ENCODE measurements at places on chromosomes 12 and 14. TPM values are rescaled to one million over a fixed set of nuclear protein-coding genes. Genes with fewer than 3 reads are reported as not detected.

The TMEM30B gene
- total RNA-seq, result 5.0 TPM

The SMAGP gene
- total RNA-seq, result 16.1 TPM

The FBXW8 gene
- 14.9 TPM for total RNA-seq

The SLC2A14 gene
- not detected for total RNA-seq

The LUM gene
- 183 TPM for total RNA-seq

The ALKBH1 gene
- 17.0 TPM for total RNA-seq

DNA sequence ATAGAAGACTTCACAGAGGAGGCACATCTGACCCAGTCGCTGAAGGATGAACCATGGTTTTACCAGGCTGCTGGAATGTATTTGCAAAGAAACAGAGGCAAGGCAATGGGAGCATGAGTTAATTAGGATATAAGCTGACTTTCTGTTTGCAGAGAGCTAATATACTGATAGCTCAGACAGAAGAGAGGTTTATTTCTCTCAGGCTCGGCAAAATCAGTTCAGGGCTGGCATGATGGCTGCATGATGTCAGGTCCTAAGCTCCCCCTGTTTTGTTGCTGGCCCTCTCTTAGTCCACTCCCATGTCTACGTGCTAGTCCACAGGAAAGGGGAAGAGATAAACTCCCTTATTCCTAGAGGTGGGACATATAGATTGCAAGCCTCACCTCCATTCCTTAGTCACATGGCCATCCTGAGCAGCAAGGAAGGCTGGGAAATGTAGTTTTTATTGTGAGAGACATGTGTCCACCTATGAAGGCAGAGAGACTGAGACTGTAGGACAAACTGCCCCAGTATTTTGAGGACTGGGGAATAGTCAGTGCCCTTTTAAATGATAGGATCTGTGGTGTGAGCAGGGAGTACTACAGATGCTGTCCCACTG is 224.5 kb downstream of the VRK1 start:
- no peak for DNase-seq
- H3K27ac ChIP-seq, result no peak overlapping the region
- no peaks in the 10 kb centered on the region for H3K36me3 ChIP-seq

- DNase-seq, result no peak
- H3K36me3 ChIP-seq, result no peaks in the 10 kb centered on the region
- H3K27ac ChIP-seq, result no peak overlapping the region
- H3K4me1 ChIP-seq, result no peaks in the 10 kb centered on the region
- H3K27me3 ChIP-seq, result no peaks in the 10 kb centered on the region
Measured at GRCh38 chr14:58815794-58816193, 178.0 kb downstream of the DACT1 start.

DNA sequence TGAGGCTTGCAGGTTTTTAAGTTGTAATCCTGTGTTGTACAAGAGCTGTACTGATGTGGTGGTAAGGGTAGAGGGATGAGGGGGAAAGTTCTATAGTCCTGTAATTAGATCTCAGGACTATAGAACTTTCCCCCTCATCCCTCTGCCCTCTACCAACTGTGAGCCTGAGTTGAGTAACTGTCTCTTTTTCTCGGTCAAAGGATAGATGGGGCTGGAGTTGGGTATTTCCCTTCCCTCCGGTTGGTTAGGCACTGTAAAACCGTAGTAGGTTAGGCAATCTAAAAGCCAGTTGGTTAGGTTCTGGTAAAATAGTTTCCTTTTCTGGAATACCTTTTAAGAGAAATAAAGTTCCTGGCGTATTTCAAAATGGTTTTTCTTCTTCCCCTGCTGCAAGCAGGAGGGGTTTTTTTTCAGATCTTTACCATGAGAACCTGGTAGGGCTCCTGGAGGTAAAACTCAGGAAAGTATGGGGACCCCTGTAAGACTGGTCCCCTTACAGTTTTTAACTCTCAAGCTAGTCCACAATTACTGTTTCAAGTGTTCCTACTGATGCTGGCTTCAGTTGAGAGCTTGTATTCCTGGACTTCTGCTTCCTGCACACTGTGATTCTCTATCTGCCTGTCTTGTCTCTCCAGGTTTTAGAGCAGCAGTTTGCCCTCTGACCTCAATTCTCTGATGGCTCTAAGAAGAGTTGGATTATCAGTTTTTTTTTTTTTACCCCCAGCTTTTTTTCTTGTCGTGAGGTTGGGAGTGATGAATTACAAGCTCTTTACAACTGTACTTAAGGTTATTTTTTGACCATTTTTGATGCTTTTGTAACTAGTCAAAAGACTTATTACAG is 58.7 kb downstream of the FUT8 start:
- H3K27me3 ChIP-seq, result no peaks in the 10 kb centered on the region
- H3K36me3 ChIP-seq, result no peaks in the 10 kb centered on the region
- H3K27ac ChIP-seq, result no peak overlapping the region
- H3K4me1 ChIP-seq, result no peaks in the 10 kb centered on the region

- no peaks in the 10 kb centered on the region for H3K27me3 ChIP-seq
- DNase-seq, result no peak
- H3K4me1 ChIP-seq, result no peaks in the 10 kb centered on the region
- no peak overlapping the region for H3K27ac ChIP-seq
- no peaks in the 10 kb centered on the region for H3K36me3 ChIP-seq
- no peak overlapping the region for H3K4me3 ChIP-seq
Measured at GRCh38 chr12:104524034-104524832, 67.5 kb downstream of the CHST11 start.

DNA sequence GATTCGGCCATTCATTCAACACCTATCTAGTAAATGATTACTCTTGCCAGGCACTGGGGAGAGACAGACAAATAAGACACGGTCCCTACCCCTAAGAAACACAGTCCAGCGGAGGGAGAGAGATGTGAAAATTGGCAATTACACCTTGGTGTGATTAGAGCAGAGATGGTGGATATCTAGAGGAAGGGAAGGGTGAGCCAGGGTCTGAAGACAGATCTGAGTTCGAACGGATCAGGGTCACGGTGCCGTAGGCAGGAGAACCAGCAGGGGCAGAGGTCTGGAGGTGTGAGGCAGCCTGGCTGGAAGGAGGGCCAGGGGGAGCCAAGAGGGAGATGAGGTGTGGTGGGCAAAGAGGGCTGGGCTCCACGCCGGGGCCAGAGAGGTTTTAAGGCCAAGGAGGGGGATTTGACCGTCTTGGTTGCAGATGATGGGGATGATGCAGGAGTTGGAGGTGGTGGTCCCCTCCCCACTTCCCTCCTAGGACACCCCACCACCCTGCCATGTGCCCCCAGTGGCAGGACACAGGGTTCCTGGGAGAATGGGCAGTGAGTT is 27.1 kb downstream of the FAM222A start:
- H3K36me3 ChIP-seq, result no peaks in the 10 kb centered on the region
- H3K27ac ChIP-seq, result no peak overlapping the region
- H3K27me3 ChIP-seq, result no peaks in the 10 kb centered on the region
- no peak overlapping the region for H3K4me3 ChIP-seq
- DNase-seq, result no peak

GRCh38 chr14:100030452-100031153 is 34.6 kb upstream of the EVL start:
- H3K27me3 ChIP-seq, result no peaks in the 10 kb centered on the region
- H3K4me1 ChIP-seq, result peaks cover 11% of the 10 kb centered on the region
- H3K36me3 ChIP-seq, result no peaks in the 10 kb centered on the region
- peak overlapping the region; percentile 82 for H3K27ac ChIP-seq
- no peak overlapping the region for H3K4me3 ChIP-seq

DNA sequence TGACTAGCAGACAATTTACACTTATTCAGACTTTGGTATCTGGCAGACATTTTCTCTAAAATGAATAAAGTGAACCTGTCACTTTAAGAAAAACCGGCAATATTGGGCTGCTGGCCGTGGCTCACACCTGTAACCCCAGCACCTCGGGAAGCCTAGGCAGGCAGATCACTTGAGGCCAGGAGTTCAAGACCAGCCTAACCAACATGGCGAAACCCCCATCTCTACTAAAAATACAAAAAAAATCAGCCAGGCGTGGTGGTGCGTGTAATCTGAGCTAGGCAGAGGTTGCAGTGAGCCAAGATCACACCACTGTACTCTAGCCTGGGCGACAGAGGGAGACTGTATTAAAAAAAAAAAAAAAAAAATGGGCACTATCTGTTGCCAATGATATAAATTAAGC is 11.5 kb downstream of the DUSP16 start:
- H3K27ac ChIP-seq, result no peak overlapping the region
- H3K27me3 ChIP-seq, result no peaks in the 10 kb centered on the region
- H3K4me1 ChIP-seq, result no peaks in the 10 kb centered on the region

GRCh38 chr14:52079239-52079959 is 10.5 kb upstream of the NID2 start:
- no peak for DNase-seq
- no peaks in the 10 kb centered on the region for H3K4me1 ChIP-seq
- no peaks in the 10 kb centered on the region for H3K36me3 ChIP-seq
- no peak overlapping the region for H3K27ac ChIP-seq
- no peaks in the 10 kb centered on the region for H3K27me3 ChIP-seq
- no peak overlapping the region for H3K4me3 ChIP-seq

DNA sequence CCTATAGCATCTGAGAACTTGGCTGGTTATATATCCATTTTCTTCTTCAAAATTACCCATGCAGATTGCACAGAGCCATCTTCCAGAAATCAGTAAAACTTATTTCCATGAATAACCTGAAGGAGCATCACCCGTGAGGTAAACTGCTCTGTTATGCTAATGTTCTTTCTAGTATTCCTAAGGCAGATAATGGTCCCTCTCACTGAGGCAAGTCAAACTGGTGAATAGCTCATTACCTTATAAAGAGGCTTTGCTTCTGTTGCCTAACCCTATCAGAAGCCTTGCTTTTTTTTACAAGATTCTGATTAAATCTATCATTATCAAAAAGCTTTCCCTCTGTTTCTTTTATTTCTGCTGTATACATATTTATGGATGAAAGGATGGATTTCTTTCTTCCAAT is 307.6 kb upstream of the FLRT2 start:
- H3K4me3 ChIP-seq, result no peak overlapping the region
- no peaks in the 10 kb centered on the region for H3K4me1 ChIP-seq
- no peak overlapping the region for H3K27ac ChIP-seq
- DNase-seq, result no peak
- H3K36me3 ChIP-seq, result no peaks in the 10 kb centered on the region
- no peaks in the 10 kb centered on the region for H3K27me3 ChIP-seq

DNA sequence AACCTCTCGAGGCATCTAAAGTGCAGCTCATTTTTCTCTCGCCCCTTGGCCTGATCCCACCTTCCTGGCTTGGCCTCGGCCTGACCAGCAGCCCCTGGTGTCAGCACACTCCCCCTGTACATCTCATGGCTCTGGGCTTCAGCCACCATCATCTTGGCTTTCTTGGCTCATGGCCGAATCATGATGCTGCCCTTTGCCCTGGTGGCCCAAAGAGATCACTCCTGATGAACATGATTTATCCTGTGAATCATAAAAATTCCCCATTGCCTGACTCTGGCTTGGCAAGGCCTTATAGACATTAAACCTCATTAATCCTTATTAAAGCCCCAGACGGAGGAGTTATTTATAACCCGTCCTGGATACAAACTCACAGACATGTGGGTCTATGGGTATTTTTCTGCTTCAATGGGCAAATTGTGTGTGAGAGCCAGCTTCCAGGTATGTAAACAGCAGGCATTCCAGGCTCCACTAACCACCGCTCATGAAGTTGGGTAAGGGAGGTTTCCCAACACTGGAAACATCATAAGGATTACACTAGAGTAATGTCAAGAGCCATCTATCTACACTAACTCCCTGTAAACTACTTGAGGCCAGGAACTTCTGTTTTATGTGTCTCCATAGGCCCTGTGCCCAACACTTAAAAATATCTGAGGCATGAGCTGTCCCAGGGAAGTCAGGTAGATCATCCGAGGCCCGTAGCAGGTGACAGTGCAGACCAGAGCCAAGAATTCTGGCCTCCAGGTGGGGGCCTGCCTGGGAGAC is 171.2 kb downstream of the TTC8 start:
- H3K4me3 ChIP-seq, result no peak overlapping the region
- no peaks in the 10 kb centered on the region for H3K4me1 ChIP-seq
- no peaks in the 10 kb centered on the region for H3K36me3 ChIP-seq

- no peak overlapping the region for H3K4me3 ChIP-seq
- H3K27me3 ChIP-seq, result no peaks in the 10 kb centered on the region
- DNase-seq, result no peak
- H3K36me3 ChIP-seq, result no peaks in the 10 kb centered on the region
- no peak overlapping the region for H3K27ac ChIP-seq
Measured at GRCh38 chr12:103177639-103178255, 220.3 kb downstream of the ASCL1 start.

- H3K27ac ChIP-seq, result no peak overlapping the region
- no peak overlapping the region for H3K4me3 ChIP-seq
- no peaks in the 10 kb centered on the region for H3K36me3 ChIP-seq
- DNase-seq, result peak; percentile 75
- no peaks in the 10 kb centered on the region for H3K27me3 ChIP-seq
Measured at GRCh38 chr12:107402041-107403022, 283.3 kb upstream of the PWP1 start.

DNA sequence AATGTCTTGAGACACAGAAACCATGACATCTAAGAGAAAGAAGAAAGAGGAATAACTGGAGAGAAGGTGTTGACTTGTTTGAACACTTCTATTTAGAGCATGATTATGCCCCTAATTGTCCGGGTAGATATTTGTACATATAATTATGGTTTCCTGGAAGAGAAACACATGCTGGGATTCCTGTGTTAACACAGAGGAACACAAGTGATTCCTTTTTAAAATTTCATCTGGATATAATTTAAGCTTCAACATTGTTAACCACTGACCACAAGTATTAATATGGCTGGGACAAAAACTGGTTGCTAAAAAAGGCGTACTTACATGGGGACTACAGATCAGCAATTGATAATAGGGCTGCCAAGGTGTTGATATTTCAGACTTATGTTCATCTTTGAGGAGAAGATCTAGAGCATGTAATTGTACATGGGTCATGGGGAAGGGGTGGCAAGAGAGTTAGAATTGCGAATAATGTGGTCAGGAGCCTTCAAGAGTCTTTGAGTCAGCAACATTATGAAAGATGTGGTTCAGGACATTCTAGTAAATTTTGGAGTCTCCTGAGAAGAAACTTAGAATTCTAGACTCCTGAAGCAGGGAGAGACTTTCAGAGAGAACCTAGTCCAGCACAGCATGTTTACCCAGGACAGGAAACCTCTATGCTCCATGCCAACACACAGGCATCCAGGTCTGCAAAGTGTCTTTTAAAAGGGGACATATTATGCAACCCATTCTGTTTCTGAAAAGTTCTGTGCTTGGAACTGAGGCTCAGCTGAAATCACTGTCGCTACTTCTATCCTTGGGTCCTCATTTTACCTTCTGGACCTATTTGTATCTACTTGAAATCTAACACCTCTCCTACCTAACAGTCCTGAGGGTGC is 56.5 kb downstream of the SLC38A1 start:
- H3K4me1 ChIP-seq, result no peaks in the 10 kb centered on the region
- no peaks in the 10 kb centered on the region for H3K36me3 ChIP-seq
- no peak overlapping the region for H3K4me3 ChIP-seq
- DNase-seq, result no peak
- no peaks in the 10 kb centered on the region for H3K27me3 ChIP-seq
